ENCODE measurements at places on chromosomes 12 and 14. TPM values are rescaled to one million over a fixed set of nuclear protein-coding genes. Genes with fewer than 3 reads are reported as not detected.

Gene C12orf50
- 0.11 TPM for total RNA-seq

Gene ALDH1L2
- total RNA-seq: 9.1 TPM

DNA sequence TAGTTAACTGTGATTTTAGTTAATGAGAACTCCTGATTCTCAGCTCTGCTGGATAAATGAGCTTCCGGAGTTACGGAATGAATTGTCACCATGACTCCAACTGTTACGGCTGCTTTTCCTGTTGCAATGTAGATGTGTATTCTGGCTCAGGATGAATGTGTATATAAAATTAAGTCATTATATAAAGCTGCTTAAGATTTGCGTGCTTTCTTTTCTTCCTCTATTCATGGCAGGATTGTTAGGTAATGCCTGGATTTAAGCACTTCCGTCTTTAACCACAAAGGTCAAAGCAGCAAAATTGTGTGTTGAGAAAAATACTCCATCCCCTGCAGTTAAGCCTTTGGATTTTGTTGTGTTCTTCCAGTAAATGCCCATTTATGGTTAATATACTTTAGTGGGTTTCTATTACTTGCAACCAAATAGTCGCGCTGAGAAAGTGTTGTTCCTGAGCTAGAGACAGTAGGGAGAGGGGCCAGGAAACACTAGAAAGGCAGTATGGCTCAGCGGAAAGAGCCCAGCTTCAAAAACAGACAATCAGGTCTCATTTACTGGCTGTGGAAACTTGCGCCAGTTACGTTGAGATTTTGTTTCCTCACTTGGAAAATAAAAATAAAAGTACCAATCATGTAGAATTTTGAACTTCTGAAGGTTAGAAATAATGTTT is 9.4 kb upstream of the CCDC175 start:
- H3K27ac ChIP-seq: no peak overlapping the region
- no peak overlapping the region for H3K4me3 ChIP-seq
- no peaks in the 10 kb centered on the region for H3K27me3 ChIP-seq
- no peaks in the 10 kb centered on the region for H3K36me3 ChIP-seq
- no peaks in the 10 kb centered on the region for H3K4me1 ChIP-seq

- no peak for DNase-seq
- no peaks in the 10 kb centered on the region for H3K36me3 ChIP-seq
- no peaks in the 10 kb centered on the region for H3K27me3 ChIP-seq
- H3K4me1 ChIP-seq: no peaks in the 10 kb centered on the region
- H3K4me3 ChIP-seq: no peak overlapping the region
Observed at GRCh38 chr12:52383331-52383730, 2.1 kb downstream of the KRT84 start.

DNA sequence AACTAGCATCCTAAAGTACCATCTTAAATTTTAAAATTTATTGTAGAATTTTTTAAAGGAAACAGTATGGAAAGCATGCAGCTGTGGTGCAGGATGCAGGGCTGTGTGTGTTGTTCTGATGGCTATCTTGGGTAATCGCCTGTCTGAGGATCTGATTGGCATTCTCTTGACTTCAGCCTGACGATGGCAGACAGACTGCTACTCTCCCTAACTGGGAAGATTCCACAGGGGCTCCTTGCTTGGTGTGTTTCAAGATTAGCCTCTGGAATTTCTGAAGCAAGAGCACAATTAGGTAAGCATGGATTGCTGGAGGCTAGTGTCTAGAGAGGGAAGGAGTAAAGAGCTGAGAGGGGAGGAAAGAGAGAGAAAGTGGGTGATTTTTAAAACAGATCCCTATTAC is 696.8 kb upstream of the LRFN5 start:
- no peak overlapping the region for H3K4me3 ChIP-seq
- no peaks in the 10 kb centered on the region for H3K27me3 ChIP-seq
- H3K36me3 ChIP-seq: no peaks in the 10 kb centered on the region
- H3K27ac ChIP-seq: no peak overlapping the region

Data from thyroid gland (tissue), 4 donors.